Tibial nerve (tissue), 4 donors: ENCODE measurements at places on chromosomes 5 and 9. TPM values are rescaled to one million over a fixed set of nuclear protein-coding genes. Genes with fewer than 3 reads are reported as not detected.
A peak's percentile ranks its signal among the peaks of the same experiment; 100 is the strongest.

The PTGES gene
- total RNA-seq = 33.0 TPM

The PMPCA gene
- total RNA-seq = 37.9 TPM

The TYRP1 gene
- total RNA-seq = not detected

The ANXA2R gene
- 7.3 TPM for total RNA-seq

The SHC3 gene
- 11.4 TPM for total RNA-seq

The GHR gene
- total RNA-seq = 39.6 TPM

- DNase-seq = no peak
These were observed 32.7 kb downstream of the GAPT start for GRCh38 chr5:58523956-58524355.

DNA sequence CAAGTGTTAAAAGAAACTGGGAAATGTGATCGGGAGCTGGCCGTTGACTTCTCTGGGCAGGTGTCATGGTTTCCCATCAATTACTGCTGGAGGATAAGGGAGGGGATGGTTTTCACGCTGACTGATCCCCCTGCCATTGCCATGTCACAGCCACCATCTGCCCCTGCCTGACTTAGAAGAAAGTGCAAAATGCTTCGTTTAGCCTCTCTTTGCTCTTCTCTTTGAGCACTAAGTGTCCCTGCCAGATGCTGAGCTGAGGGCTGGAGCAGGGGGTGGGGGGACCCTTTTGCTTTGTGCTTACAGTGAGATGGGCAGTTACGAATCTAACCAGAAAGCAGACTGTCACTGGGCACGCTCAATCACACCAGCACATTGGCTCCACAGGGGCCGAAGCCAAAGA is 138.4 kb upstream of the ALDH1B1 start:
- no peak for DNase-seq

- DNase-seq = no peak
These were observed 2.7 kb upstream of the AGTPBP1 start for GRCh38 chr9:85744480-85744879.

DNA sequence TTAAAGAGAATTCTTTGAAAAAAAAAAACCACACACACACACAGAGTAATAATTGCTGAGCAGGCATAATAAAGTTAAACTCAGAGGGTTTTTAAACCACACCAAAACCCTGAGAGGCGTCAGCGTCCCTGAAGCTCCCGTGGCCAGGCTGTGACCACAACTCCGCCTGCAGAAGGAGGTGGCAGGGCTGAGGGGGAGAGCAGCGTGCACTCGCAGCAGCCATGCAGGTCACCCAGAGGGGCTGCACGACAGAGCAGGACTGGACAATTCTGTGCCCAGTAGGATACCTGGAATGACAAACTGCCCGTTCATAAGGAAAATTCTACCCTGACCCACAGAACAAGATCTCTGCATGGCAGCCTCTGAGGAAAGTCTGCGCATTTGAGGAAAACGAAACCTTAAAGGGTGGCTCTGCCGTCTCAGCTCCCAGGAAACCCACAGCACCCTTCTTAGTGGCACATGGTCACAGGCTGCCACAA is 44.0 kb downstream of the ROR2 start:
- no peak for DNase-seq

- no peak for DNase-seq
These were observed 22.5 kb downstream of the TBC1D2 start for GRCh38 chr9:98232926-98233325.

DNA sequence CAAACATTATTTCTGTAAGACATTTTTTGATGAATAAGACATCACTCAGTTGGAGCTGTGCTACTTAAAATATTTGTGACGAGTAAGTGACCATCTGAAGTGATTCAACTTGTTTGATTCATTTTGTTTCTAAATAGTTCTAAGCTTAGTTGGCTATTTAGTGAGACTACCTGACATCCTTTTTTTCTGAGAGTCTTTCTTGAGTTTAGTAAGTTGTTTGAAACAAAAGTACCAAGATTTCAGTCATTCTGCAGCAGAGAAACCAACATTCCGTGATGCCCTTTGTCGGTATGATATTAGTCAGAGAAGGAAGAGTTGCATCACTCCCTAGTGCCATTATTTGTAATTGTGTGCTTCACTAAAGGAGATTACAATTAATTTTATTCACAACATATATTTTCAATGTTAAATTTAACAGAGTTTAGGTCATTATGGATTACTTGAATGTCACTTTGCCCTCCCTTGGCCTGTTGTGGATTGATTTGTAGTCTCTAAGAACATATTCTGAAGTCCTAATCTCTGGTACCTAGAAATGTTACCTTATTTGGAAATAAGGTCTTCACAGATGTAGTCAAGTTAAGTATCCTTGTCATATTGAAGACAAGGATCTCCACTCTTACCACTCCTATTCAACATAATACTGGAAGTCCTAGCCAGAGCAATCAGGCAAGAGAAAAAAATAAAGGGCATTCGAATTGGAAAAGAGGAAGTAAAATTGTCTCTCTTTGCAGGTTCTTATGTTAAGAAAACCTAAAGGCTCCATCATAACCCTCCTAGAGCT is 212.2 kb downstream of the PCSK1 start:
- DNase-seq = no peak

DNA sequence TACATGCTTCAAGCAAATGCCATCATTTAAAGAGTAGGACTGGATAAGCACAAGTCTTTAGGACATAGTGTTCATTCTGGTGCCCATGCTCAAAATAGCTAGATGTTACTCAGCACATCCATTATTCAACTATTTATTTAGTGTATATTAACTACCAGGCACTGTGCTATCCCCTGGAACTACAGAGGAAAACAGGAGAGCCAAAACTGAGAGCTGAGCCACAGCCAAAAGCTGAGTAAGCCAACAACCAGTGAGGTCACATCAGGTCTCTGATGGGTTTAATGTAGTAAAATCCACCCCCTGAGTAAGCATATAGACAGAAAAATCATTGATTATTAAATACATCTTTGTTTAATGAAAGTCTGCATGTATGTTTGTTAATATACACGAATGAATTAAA is 469.3 kb upstream of the DMAC1 start:
- DNase-seq = no peak

- peak; percentile 95 for DNase-seq
These were observed 9.3 kb downstream of the PRR7 start for GRCh38 chr5:177455661-177456590.

DNA sequence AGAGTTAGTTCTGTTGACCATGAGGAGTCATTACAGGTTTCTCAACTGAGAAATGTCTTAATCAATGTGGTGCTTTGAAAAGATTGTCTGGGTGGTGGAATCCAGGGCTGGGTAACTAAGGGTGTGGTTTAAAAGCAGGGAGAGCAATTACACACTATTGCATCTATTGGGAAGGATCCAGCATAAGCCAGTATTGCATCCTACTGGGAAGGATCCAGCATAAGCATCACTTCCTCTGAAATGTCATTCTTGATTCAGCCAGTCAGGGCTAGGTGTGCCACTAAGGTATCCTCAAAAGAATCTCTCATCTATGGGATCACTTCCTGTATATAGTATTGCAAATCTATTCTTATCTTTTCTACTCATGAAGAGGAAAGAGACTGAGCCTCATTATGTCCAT is 38.6 kb downstream of the ELOVL7 start:
- DNase-seq = no peak

GRCh38 chr5:8239198-8239597 is 370.2 kb downstream of the MTRR start:
- no peak for DNase-seq

DNA sequence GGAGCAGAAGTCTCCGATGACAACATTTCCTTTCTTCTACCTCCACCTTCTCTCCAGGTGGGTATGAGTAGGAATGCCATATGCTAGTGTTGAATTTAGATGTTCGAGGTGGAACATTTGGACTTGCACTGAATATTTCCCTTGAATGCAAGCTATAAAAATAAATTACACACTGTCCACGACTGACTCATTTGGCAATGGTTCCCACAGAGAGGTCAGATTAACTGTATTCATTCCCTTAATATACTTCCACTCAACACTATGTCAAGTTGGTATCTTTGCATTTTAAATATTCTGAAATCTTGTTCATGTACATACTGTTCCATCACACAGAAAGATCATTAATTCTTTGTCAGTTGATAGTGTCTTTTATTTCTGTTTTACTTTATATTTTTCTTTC is 222.6 kb upstream of the PIK3R1 start:
- no peak for DNase-seq

DNA sequence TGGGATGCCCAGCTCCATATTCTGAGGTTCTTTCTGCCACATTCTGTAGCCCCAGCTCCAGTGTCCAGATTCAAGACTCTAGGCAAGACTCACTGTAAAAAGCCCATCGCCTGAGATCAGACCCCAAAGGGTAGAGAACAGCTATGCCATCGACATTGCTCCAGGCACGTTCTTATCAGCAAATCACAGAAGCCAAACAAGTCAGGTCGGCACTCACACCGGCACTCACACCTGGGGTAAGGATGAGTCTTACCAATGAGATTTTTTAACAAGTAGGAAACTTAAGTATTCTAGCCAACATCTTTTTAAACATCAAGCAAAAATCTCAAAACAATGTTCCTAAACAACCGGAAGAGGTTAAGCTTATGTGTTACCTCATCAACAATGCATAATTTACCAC is 2.4 kb downstream of the CDKN2AIPNL start:
- DNase-seq = no peak
